HAP-1 (cell line): ENCODE measurements at places on chromosomes 5 and 9.

DNA sequence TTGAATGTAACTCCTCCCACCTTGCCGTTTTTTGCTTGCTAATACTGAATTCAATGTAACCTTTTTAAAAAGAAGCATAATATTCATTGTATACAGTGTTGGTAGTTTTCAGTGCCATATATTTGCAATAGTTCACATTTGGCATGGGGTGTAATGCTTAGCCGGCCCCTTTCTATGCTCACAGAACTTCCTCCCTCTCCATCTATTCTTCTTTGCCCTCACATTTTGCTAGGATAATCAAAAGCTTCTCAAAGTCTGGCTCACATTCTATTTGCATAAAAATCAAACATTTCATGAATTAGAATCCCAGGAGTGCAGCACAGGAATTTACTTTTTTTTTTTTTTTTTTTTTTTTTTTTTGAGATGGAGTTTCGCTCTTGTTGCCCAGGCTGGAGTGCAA lies 226.3 kb upstream of the MPDZ start:
- peak; percentile 77 for DNase-seq

GRCh38 chr5:107671742-107672210 lies 1.0 kb upstream of the EFNA5 start:
- no peak for DNase-seq

GRCh38 chr9:33329117-33329563 lies 38.8 kb downstream of the NFX1 start:
- DNase-seq, result no peak

DNA sequence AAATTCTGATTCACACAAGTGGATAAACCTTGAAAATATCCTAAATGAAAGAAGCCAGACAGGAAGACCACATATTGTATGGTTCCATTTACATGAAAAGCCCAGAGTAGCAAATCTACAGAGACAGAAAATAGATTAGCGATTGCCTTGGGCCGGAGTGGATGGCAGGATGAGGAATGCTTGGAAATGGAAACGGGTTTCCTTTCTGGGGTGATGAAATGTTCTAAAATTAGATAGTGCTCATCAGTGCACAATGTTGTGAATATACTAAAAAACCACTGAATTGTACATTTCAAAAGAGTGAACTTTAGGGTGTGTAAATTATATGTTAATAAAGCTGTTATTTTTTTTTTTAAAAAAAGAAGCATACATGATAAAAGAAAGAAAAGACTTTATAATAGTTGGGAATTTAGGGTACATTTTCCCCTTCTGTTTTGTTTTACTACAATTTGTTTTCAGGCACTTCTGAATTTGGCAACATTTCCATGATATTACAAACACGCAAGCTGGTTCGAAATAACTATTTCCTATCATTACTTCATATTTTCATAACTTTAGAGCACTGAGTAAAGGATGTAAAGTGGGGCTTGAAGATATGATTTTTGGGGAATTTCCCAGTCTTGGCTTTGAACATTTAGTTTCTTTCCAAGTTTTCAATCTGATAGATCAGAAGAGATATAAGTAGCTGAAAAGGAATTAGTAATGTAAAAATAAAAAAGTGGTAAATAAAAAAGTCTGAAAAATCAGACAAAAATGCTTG lies 23.9 kb downstream of the SLC35A4 start:
- DNase-seq, result no peak

- no peak for DNase-seq
These were observed 122.3 kb upstream of the CCDC112 start for GRCh38 chr5:115418788-115419187.

DNA sequence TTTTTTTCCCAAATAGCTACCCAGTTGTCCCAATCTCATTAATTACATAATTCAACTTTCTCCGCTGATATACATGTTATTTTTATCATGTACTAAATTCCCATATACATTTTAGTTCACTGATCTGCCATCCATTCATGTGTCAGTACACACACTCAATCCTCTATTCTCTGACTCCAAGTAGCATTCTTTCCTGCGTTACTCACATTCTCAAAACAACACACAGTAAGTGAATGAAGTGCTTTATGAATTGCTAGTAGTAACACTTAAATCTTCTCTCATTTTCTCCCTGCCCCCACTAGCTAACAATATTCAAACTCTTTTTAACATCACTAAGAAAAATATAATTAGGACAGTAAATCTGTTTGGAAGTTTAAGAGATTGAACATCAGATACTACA lies 8.9 kb downstream of the ZNF366 start:
- no peak for DNase-seq

- DNase-seq, result no peak
These were observed 1.9 kb downstream of the ABO start for GRCh38 chr9:133273098-133273497.

GRCh38 chr5:145668714-145669113 lies 166.4 kb downstream of the PRELID2 start:
- DNase-seq, result no peak

DNA sequence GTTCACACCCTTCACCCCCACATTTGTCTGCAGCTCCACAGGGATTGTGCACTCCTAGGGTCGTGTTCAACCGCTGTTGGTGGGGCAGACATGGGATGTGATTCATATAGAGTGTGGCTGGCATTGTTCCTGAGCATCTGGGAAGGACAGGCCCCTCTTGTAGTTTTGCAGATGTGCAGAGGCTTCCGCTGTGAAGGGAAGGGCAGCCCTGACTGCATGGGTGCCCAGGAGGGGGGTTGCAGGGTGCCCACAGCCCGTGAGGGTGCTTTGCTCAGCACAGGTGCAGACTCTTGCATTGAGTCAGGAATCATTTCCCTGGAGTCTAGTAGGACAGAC lies 30.2 kb upstream of the PITX1 start:
- no peak for DNase-seq

GRCh38 chr5:137622850-137623249 lies 113.0 kb downstream of the KLHL3 start:
- no peak for DNase-seq

DNA sequence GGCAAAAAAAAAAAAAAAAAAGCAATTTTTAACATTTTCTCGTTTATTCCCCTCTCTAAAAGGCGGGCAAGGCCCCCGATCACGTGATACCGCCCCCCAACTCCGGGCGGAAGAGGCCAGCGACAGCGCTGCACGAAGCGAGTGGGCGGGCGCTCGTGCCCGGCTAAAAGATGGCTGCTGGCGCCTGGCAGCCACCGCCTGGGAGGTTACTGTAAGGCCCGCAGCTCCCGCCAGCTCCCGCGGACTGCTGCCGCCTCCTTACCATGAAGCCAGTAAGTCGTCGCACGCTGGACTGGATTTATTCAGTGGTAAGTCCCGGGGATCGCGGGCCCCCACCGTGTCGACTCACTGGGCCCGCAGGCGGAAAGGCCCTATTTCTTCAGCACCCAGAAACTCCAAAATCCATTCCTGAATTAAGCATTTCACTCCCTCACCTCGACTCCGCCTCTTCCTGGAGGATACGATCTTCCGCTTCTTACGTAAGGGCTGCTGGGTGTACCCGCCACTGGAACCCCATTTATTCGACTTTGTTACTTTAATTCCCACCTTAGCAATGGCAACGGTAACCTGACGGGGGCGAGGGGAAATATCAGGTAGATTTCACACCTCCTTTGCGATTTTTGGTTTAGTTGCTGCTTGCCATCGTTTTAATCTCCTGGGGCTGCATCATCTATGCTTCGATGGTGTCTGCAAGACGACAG lies at the start of the genes SMIM27 and TOPORS:
Gene SMIM27, plus strand, starts transcription at position 156 of the 701 bp plus-strand sequence. Its CDS starts 108 bp downstream, at position 264.
Gene TOPORS, minus strand, starts transcription at position 415 of the 701 bp plus-strand sequence. Its CDS starts 150 bp downstream, at position 265.
- peak; percentile 91 for DNase-seq

GRCh38 chr5:17267106-17267505 lies 49.7 kb downstream of the BASP1 start:
- no peak for DNase-seq
